Temporal lobe (tissue), 4 donors: ENCODE measurements at places on chromosomes 11 and 22. TPM values are rescaled to one million over a fixed set of nuclear protein-coding genes. Genes with fewer than 3 reads are reported as not detected.

The ABCC8 gene
- total RNA-seq = 11.3 TPM

The OR6T1 gene
- not detected for total RNA-seq

The HBB gene
- 155 TPM for total RNA-seq

The FOLR3 gene
- total RNA-seq = not detected

The UNC93B1 gene
- total RNA-seq = 1.5 TPM

The APOL3 gene
- total RNA-seq = 1.2 TPM

The IPO7 gene
- 245 TPM for total RNA-seq

The AIP gene
- total RNA-seq = 49.4 TPM

The NPAS4 gene
- 10.1 TPM for total RNA-seq

The IL10RA gene
- 1.2 TPM for total RNA-seq

The SCO2 gene
- total RNA-seq = 0.98 TPM

The DBX1 gene
- total RNA-seq = not detected

The MUC6 gene
- under 0.01 TPM for total RNA-seq

The MPZL3 gene
- 0.74 TPM for total RNA-seq

The APOA5 gene
- total RNA-seq = not detected

The STK33 gene
- total RNA-seq = 4.2 TPM

The LINC01488 gene
- total RNA-seq = not detected

The ENTHD1 gene
- total RNA-seq = not detected

The MRGPRF gene
- 1.2 TPM for total RNA-seq

The ELFN2 gene
- 21.6 TPM for total RNA-seq

The FXYD2 gene
- total RNA-seq = 0.49 TPM

The FOXRED2 gene
- total RNA-seq = 10.3 TPM

The ANGPTL5 gene
- 0.25 TPM for total RNA-seq

The OR2AG1 gene
- not detected for total RNA-seq

The LARGE1 gene
- 31.2 TPM for total RNA-seq
